ENCODE measurements at places on chromosomes 4 and X. TPM values are rescaled to one million over a fixed set of nuclear protein-coding genes. Genes with fewer than 3 reads are reported as not detected.

DNA sequence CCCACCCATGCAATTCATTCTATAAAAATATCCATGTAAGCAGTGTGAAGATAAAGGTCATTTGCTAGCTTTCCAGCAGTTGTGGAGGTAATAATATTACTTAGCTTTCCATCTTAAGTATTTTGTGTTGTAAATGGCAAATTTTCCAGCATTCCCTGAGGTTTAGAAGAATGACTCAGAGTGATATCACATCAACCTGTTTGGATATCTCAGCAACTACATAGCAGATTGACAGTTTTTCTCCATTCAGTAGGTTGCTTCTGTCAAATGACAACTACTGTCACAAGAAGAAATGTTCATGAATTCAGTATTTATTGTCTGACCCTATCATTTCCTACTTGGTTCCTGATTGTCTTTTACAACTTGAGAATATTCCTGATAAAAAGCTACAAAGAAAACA is 434.9 kb upstream of the GALNTL6 start:
- DNase-seq, result no peak

DNA sequence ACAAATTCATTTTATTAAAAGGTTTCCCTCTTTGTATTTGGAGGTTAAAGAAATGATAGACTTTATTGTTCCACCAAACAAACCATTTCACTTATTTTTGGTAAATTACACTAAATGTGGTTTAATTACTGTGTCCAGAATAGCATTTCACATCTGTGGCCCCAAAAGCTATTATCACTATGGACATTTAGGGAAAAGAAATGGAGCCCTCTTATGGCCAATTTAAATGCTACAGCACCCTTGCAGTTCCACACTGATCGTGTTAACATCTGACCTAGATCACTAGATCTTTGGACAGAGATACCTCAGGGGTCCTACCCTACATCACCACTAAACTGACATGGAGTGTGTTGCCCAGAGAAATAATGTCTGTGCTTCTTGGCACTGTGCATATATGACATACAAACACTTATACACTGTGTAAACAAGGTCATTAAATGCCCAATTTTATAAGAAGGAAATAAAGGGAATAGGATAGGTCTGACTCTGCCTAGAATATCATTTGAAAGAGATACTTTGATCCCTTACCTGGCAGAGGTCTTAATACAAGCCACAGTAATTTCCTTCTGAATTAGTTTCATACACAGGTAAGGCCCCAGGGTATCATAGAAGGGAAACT is 163.9 kb downstream of the KDR start:
- no peak for DNase-seq

DNA sequence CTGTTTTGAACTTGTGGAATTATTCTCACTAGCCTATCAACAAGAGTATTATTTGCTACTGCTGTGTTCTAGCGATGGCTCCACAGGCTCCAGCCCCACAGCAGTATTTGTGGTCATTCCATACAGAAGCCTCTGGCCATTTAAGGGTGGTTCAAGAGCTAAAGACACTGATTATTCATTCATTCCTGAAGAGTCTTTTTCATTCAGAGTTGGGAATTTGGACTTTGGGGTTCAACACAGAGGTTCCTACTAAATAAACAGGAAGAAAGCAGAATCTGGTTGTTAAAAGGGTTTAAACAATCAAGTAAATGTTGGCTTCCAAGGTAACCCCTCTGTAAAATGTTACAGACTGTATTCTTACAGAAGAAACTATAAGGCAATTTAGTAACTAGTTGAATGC is 4.3 kb upstream of the MBNL3 start:
- no peak for DNase-seq

DNA sequence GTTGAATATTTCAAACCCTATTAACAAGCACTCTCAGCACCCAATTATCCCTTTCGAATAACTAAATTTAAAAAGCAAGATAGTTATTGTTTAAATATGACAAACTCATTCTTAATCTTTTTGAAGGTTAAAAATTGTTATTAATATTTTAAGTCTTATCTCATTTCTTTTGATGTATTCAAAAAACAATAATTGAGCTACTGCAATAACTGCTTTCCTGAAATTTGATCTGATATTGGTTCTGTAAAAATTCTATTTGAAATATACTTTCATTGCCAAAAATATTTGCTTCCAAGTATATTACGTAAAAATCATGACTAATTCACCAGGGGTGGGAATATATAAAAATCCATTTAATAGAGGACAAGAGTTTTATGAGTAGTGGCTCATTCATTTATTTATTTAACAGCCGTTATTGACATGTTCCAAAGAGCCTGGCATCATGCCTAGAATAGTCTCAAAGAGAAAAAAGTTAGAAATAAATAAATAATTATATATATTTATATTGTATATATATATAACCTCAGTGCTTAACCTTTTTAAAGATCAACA is 34.4 kb downstream of the GLRA3 start:
- no peak for DNase-seq

DNA sequence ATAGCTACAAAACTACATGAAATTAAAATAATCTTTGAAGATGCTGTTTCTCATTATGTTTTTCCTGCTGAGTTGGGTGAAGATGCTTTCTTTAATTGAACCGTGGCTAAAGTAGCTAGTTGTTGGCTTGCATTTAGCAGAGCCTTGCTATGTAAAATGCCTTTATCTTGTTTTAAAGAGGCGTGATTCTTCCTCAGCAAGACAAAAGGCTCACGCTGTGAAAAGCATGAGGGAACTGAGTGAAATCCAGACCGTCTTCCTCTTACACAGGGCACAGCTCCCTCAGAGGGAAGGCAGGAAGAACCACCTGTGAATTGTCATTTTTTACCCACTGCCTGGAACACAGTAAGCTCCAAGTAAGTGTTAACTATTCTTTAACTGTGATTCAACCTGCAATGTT is 39.0 kb upstream of the ZNF518B start:
- DNase-seq, result no peak

DNA sequence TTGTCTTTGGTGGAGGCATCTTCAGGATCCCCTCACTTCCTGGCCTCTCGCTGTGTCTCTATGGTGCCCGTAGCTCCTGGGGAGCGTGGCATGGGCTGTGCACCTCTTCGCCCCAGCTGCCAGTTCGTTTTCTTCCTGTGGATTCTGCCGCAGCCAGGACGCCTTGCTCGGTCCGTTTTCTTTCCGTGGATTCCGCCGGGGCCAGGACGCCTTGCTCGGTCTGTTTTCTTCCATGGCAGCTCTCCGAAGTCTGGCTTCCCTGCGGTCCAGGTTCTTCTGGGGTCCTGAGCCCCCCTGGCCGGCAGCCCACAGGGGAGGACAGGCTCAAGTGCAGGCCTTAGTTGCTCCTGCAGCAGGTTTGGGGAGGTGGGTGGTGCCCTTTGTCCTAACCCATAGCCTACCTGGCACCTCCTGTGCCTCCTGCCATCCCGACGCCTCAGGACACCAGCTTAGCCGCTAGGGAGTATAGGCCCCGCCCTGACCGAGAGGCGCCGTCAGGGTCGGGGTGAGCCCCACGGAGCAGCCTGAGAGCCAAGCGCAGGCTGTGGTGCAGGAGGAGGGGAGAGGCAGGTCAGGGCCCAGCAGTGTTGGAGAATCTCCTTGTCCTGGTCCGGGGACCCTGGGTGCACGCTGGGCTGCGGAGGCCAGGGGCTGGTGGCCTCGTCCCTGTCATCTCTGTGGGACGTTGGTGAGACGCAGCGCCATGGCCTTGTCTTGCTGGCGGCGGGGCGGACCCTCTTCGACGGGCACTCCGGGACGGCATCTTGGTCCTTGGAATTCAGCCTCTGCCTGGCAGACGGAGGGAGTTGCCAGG is 27.1 kb downstream of the UVSSA start:
- DNase-seq, result no peak

- DNase-seq, result no peak
Measured at GRCh38 chrX:8820910-8821527, 19.8 kb upstream of the FAM9A start.

SMR3B gene
- not detected for total RNA-seq
